ENCODE measurements at places on chromosomes 1 and 21.

GRCh38 chr1:113389359-113389952 is 859 bp upstream of the MAGI3 start:
- no peak for DNase-seq

DNA sequence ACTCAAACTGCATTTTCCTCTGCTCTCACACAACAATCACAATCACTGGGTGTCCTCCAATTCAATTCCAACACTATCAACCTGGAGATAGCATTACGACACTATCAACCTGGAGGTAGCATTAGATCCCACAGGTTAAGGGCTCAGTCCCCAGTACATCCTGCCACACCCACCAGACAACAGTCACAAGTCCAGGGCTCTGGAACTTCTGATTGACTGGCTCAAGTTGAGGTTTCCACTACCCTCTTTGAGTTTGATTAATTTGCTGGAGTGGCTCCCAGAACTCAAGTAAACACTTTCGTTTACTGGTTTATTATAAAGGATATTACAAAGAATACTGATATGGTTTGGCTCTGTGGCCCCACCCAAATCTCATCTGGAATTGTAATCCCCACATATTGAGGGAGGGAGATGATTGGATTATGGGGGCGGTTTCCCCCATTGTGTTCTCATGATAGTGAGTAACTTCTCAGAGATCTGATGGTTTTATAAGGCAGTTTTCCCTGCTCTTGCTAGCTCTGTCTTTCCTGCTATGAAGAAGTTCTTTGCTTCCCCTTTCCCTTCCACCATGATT is 49.6 kb upstream of the ARHGAP29 start:
- DNase-seq = no peak

GRCh38 chr1:35449334-35450008 is 107.7 kb downstream of the KIAA0319L start:
- no peak for DNase-seq

DNA sequence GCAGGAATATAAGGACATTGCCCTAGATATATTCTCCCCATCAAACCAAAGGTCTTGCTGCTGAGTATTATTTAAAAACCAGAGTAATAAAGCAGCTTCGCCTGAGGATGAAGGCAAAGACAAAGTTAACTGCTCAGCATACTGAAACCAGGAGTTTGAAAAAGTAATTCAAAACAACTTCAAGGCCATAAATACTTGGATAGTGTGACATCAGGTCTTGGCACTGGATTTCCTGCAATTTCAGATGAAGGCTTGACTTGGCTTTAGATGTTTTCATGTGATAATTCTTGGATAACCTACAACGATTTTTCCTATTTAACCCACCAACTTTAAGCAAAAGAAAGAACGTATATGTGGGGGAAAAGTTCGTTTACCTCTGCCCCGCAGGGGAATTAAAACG is 10.6 kb downstream of the SOD1 start:
- DNase-seq = no peak

DNA sequence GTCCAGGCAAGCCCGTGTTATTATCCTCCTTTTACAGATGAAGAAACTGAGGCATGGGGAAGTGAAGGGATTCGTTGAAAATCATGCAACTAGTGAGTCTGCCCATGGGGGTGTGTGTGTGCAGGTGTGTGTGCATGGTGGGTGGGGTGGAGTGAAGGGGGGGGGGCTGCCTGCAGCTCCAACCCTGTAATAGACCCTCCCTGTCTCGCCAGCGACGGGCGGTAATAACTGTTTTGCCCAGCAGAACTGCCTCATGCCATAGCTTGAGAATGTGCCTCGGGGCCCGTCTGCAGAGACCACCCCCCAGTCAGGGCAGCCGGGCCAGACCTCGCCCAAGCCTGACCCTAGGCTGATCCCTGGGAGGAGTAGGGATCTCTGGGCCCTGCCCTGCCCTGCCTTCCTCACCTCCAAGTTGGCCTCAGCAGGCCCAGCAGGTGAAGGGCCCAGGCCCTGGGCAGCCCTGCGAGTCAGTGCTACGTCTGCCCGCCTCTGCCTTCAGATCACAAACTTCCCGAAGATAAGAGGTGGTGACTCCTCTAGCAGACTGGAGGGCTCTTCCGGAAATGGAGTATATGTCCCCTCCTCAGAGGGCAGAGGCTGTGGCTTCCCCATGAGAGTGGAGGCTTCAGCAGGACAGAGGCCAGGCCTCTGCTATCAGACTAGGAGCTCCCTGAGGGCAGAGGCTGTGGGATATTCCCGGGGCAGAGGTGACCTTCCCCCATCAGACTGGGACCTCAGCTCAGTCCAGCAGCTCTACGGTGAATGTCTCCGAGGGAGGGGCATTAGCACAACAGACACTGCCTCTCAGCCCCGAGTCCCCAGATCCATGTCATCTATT is 15.7 kb upstream of the EPHA2 start:
- no peak for DNase-seq

DNA sequence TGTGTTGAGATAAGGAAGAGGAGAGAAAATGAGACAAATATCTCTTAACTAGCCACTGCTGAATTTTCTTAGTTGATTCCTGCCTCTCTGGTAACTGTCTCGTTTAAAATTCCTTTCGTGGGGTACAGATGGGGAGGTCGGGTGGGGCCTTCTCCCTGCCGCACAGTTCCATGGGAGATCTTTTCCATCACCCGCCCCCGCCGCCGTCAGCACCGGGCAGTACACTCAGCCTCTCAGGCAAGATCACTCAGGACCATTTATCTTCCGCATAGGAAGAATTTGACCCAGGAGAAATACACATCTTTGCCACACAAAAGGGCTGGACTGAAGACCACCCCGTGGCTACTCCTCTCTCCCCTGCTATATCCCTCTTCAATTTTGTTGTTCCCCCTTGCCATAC is 2.3 kb upstream of the VPS26C start:
- no peak for DNase-seq

Data from omental fat pad (tissue), 4 donors.